AG08395 (cell line): ENCODE measurements at places on chromosomes 3 and 15.

GRCh38 chr15:46277451-46277850 lies 642.6 kb downstream of the SQOR start:
- DNase-seq = no peak

DNA sequence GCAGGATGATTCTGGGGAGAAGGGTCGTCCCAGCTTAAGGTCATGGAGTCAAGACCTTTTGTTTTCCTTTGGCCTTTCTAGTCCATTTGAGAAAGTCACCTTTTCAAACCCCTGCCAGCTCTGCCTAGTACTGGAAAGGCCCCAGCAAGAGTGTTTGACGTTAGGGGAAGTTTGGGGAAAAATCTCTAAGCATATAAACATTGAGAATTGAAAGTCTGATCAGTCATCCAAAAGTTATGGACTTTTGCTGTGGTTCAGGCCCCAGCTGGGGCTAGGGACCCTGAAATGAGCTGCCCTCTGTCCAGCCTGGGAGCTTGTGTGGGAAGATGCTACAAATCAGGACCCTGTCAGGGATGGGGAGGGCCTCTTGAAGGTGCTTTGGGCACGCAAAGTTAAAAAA lies 21.6 kb downstream of the SLC6A6 start:
- DNase-seq = no peak

DNA sequence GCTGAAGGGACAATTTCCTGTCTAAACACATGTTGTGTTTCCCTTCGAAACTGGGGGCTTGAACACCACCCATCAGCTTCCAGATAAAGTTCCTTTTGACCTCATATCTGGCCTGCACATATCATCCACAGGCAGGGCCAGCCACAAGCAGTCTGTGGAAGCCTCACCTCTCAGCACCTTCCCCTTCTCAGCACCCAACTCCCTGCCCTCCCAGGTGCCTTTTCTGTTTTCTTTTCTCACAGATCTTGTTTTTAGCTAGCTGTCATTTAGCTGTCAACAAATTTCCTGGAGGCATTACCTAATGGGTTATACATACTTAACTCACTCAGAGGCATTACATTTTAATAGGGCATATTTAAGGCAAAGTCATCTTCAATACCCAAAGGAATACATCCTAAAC lies 93.9 kb downstream of the SEMA6D start:
- no peak for DNase-seq

GRCh38 chr3:72299823-72300222 lies 514.9 kb upstream of the PROK2 start:
- no peak for DNase-seq

- no peak for DNase-seq
These were observed 45.6 kb downstream of the UMPS start for GRCh38 chr3:124775877-124776276.

DNA sequence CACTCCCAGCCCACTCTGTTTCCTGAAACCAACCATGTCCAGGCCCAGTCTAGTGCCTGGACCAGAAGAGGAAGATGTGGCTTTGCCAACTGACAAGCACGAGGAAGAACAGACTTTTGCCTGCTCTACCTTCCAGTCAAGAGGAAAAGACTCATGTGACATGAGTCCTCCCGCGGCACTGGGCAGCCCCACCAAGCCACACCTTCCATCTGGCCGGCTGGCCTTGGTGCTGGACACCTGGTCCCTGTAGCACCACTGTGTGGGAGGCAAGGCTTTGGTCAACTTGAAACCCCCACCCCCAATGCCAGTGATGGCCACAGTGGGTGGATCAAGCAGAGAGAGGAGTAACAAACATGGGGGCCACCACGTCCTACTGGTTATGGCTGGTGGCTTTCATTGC lies 12.5 kb downstream of the CHDH start:
- DNase-seq = no peak

DNA sequence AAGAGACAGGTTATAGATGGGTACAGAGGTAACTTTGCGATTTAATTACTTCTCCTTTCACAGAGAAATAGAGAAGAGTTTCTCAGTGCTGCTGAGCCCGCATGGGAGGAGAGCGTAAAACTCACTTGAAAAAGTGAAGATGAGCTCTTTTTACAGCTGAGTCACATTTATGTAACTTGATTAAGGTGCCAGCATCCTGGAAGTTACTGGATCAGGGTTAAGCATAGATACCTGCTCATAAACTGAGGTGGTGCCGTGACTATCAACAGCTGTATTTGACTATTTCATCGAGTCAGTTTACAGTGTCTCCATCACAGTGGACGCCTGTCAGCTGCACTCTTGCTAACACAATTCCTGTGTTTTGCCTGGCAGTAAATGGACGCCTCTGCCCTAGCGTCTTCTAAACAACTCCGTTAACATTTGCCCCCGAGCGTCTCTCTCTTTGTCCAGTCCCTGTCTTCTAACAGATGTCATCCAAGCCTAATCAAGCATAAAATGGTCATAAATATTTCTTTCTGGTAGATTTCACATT lies 414.6 kb downstream of the FOXP1 start:
- no peak for DNase-seq

- peak; percentile 9 for DNase-seq
These were observed 202.9 kb upstream of the PROK2 start for GRCh38 chr3:71987828-71988227.

GRCh38 chr3:150237490-150237889 lies 170.6 kb upstream of the TSC22D2 start:
- peak; percentile 43 for DNase-seq

DNA sequence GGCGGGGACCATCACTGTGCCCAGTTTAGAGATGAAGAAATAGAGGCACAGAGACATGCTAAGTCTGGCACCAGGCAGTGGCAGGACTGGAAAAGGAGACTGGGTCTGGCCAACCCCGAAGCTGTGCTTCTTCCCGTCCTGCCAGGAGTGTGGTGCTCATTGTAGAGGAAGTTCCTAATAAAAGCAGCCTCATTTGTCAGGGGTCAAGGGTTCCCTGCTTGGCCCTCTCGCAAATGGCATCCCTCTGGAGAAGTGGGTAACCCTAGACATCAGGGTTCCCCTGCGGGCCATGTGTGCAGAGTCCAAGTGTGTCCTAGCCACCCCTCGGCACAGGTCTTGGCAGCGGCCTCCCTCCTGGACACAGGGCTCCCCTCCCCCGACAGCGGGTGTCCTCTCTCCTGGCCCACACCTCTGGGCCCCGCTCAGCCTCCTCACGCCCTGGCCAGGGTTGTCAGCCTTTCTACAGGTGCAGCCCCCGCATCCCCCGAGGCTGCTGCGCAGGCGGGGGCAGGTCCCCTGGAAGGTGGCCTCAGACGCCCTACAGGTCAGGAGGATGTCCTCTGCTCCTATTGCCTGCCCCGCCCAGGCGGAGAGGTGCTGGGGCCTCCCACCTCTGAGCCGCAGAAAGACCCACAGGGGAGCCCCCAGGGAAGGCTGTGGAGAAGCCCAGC lies 61.8 kb upstream of the PRR20G start:
- no peak for DNase-seq

- no peak for DNase-seq
These were observed 51.0 kb downstream of the FHIT start for GRCh38 chr3:61200270-61200669.

DNA sequence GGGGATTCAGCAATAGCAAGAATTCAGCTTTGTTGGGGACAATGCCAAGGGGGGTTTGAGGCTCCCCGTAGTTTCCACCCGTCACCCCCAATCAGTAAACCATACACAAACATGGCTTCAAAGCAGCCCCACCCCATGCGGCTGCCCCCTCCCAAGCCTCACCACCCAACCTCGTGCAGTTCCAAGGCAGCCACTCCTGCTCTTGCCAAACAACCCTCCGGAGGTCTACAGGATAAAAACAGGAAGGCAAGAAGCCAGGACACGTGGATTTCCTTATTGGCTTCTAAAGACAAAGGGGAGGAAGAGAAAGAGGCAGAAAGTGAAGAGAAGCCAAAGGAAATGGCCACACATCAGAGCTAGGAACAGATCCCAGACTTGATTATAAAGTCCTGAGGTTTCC lies 121.1 kb downstream of the SHQ1 start:
- no peak for DNase-seq

DNA sequence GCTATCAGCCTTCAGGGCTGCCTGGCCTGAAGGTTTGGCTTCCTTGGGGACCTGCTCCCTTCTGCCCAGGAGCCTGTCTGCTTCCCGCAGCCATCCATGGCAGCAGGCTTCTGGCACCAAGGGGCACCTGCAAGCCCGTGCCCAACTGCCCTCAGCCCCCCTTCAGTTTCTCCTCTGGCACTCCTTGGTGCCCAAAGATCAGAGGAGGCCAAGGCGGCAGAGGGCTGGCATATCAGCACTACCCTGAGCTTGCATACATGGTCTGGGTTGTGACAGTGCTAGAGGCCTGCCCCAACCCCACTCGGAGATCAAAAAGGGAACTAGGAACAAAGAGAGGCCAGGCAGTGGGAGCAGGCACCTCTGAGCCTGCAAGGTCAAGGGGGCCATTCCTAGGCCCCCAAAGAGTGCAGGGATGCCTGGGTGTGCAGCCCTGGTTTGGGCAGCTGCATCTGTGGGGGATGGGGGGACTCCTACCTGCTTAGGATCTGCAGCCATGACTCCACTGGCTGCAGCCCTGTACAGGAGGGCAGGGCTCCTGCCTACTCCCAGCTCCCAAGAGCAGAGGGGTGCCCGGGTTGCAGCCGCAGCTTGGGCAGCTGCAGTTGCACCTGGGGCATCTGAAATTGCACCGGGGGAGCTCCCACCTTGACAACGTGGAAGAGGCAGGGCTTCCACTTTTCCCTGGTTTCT lies 76.2 kb upstream of the TP63 start:
- DNase-seq = no peak

GRCh38 chr3:19596408-19596807 lies 337.6 kb downstream of the EFHB start:
- DNase-seq = no peak

GRCh38 chr15:60843482-60843881 lies 364.5 kb upstream of the ICE2 start:
- no peak for DNase-seq

DNA sequence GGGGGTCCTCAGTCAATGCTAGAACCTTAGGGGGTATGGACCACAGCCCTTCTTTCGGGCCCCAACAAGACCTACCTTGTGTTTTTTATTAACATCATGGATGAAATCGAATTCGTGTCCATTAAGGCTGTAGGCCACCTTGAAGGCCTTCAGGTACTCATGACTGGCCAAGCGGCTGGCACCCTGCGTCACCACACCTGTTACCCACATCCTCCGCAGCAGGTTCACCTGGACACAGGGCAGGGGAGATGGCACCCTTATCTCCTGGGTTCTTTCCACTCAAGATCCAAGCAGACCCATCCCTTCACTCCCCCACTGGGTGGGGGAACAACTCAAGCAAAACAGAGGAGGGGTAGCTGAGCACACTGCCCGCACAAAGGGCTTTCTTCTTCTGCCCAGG lies 6.6 kb downstream of the MFGE8 start:
- DNase-seq = no peak

- DNase-seq = peak; percentile 40
These were observed 137.7 kb downstream of the FNDC3B start for GRCh38 chr3:172177046-172177445.

DNA sequence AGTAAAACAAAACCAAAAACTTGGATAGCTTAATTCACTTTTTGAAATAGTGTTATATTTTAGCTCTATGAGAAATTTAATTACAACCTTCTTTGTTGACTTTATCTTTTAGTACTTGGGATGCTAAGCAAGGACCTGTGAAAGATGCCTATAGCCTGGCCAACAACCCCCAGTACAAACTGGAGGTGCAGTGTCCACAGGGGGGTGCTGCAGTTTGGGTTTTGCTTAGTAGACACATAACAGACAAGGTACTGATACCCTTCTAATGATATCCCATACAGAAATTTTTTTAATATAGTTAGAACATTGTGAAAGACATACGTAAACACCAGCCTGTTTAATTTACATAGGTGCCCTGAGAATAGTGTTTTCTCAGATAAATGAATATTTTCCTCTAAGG lies 35.3 kb downstream of the CAPN7 start:
- DNase-seq = no peak
